ENCODE measurements at places on chromosomes 12 and 14.
A peak's percentile ranks its signal among the peaks of the same experiment; 100 is the strongest.

- no peak overlapping the region for H3K27ac ChIP-seq
- DNase-seq: no peak
- no peaks in the 10 kb centered on the region for H3K27me3 ChIP-seq
- H3K4me1 ChIP-seq: no peaks in the 10 kb centered on the region
- H3K36me3 ChIP-seq: no peaks in the 10 kb centered on the region
Measured at GRCh38 chr12:87827638-87828264, 201.4 kb downstream of the C12orf50 start.

DNA sequence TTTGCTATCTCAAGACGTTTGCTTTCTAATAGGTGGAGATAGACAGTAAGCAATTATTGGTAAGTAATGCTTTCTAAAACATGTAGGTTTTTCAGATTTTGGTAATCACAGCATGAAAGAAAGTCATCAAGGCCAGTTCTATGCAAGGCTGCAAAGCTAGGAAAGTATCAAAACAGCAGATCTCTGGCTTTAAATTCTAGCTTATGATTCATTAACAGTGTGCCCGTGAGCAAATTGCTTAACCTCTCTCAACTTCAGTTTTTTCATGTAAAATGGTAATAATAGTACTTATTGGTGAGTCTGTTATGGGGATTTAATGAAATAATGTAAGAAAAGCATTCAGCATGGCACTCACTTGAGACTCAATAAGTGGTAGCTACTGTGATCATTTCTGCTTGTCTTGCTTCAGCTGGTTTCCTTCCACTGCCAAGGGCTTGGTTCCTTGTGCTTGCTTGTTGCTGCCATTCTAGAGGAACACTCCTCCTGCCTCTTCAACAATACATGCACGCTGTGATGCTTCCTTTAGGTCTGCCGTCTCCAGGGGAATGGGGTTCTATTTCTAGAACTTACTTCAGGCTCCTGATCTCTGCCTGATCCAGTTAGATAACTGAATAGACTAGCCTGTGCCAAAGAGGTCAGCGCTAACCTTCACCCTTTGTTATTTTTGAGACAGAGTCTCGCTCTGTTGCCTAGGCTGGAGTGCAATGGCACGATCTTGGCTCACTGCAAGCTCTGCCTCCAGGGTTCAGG is 88.4 kb downstream of the CAND1 start:
- DNase-seq: no peak
- H3K4me1 ChIP-seq: no peaks in the 10 kb centered on the region
- no peaks in the 10 kb centered on the region for H3K27me3 ChIP-seq
- no peak overlapping the region for H3K27ac ChIP-seq

DNA sequence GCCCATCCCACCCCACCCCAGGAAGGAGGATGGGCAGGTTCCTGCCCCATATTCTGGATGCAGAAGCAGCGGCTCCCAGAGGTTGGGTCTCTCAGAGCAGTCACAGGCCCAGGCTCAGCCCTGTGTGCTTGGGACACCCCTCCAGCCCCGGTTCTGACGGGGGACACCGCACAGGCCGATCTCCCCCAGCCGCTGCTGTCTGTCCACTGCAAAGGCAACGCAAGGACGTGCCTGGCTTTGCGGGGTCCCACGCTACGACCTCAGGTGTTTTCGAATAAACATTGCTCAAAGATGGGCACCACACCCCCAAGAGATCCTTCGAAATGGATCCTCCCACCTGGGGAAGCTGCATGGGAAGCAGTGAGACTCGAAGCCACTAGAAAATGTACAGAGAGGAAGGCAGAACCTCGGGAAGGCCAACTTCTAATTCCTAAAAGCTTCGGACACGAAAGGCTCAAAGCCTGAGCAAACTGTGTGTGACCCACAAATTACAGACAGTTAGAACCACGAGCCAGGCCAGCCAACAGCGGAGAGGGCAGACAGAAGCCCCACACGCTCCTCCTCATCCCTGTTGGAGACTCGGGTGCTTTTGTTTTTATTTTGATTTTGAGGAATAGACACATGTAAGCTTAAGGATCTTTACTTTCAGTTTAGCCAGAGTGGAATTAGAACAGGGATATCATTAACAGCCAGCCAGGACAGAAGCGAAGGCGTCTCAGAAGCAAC is 10.8 kb downstream of the C14orf180 start:
- H3K27ac ChIP-seq: no peak overlapping the region
- no peaks in the 10 kb centered on the region for H3K4me1 ChIP-seq
- no peak overlapping the region for H3K4me3 ChIP-seq
- H3K27me3 ChIP-seq: peaks cover 13% of the 10 kb centered on the region
- no peak for DNase-seq

DNA sequence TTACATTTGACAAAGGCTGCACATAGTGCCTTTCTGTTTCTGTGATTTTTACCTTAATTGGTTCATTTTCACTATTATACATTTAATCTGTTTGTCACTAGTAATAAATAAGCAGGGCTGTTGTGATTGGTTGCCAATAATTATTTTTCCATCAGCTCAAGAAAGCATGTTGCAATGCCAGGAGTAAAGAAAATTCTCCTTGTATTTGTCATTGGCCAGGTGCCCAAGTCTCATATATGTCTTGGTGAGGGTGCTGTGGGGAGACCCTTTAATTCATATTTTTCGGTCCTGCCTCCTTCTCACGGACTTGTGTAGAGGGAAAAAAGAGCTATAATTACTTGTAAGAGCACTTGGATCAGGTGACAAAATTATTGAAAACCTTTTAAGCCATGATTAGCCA is 108.0 kb downstream of the KITLG start:
- no peak overlapping the region for H3K4me3 ChIP-seq
- H3K27ac ChIP-seq: no peak overlapping the region
- no peaks in the 10 kb centered on the region for H3K4me1 ChIP-seq
- no peaks in the 10 kb centered on the region for H3K36me3 ChIP-seq
- DNase-seq: no peak

DNA sequence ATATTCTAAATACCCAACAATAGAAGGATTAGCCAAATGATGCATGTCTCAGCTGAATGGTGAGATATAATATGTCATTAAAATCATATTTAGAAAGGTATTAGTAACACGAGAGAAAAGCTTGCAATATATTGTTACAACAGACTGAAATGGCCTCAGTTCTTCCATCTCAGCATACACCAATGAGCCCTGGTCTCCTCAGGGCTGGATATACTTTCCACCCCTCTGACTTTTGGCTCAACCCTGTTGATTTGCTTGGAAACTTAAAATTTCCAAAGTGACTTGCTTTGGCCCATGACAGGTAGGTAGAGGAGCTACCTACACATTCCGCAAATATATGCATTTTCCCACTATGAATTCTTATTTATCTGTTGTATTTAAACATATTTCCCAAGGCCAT is 908.1 kb upstream of the TMEM132C start:
- no peak for DNase-seq
- no peaks in the 10 kb centered on the region for H3K36me3 ChIP-seq
- no peaks in the 10 kb centered on the region for H3K4me1 ChIP-seq
- H3K27ac ChIP-seq: no peak overlapping the region

GRCh38 chr12:93572712-93573551 is 457 bp downstream of the SOCS2 start:
- H3K27ac ChIP-seq: peak overlapping the region; percentile 89
- DNase-seq: no peak
- H3K27me3 ChIP-seq: no peaks in the 10 kb centered on the region
- peaks cover 30% of the 10 kb centered on the region for H3K36me3 ChIP-seq

- peaks cover 6% of the 10 kb centered on the region for H3K4me1 ChIP-seq
- H3K27me3 ChIP-seq: peaks cover 20% of the 10 kb centered on the region
- no peak for DNase-seq
Measured at GRCh38 chr12:1851151-1851701, 30.9 kb downstream of the LRTM2 start.

DNA sequence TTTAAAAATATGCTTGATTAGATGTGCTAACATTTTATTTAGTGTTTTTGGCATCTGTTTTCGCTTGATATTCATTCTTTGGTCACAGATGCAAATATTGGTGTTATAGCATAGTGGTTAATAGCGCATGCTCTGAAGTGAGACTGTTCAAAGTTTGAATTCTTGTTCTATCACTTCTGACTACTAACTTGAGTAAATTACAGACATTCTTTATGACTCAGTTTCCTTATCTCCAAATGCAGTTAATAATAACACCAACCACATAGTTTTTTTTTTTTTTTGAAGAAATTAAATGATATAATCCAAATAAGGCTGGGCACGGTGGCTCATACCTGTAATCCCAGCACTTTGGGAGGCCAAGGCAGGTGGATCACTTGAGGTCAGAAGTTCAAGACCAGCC is 81.0 kb downstream of the TMX1 start:
- no peak for DNase-seq
- no peak overlapping the region for H3K27ac ChIP-seq
- H3K27me3 ChIP-seq: no peaks in the 10 kb centered on the region
- no peaks in the 10 kb centered on the region for H3K36me3 ChIP-seq
- no peak overlapping the region for H3K4me3 ChIP-seq

- H3K4me1 ChIP-seq: peaks cover 23% of the 10 kb centered on the region
- peak overlapping the region; percentile 55 for H3K4me3 ChIP-seq
- peaks cover 15% of the 10 kb centered on the region for H3K36me3 ChIP-seq
- peak overlapping the region; percentile 99 for H3K27ac ChIP-seq
- peak; percentile 4 for DNase-seq
Measured at GRCh38 chr12:64730588-64730969, 28.6 kb downstream of the GNS start.

GRCh38 chr12:104180374-104180773 is 35.2 kb upstream of the TXNRD1 start:
- H3K4me3 ChIP-seq: no peak overlapping the region
- no peaks in the 10 kb centered on the region for H3K4me1 ChIP-seq
- peaks cover 17% of the 10 kb centered on the region for H3K27me3 ChIP-seq

DNA sequence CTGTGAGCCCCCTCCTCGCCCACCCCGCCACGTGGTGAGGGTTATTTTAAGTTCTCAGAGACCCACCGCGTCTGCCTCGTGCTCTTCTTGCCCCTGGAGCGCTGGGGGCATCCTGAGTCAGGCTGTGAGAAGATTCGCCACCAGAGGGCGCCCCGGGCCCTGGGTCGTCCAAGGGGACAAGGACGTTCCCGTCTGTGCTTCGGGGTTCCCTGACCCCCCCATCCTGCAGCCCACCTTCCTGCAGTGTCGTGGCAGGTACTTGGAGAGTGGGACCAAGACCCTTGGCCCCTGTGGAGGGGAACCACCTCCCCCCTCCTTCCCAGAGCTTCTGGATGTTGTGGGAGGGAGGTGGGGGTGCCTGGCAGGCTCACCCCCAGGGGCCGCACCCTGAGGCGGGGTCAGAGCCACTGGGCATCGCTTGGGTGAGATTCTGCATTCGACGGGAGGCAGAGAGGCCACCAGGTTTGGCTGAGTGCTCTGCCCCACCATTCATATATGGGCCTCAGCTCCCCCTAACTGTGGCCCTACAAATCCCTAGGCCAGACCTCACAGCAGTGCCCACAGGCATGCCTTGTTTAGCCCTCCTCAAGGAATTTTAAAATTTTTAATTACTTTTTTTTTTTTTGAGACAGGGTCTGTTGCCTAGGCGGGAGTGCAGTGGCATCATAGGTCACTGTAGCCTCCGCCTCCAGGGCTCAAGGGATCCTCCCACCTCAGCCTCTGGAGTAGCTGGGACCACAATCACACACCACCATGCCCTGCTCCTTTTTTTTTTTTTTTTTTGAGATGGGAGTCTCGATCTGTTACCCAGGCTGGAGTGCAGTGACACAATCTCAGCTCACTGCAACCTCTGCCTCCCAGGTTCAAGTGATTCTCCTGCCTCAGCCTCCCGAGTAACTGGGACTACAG is 17.0 kb downstream of the RHOF start:
- H3K4me3 ChIP-seq: peak overlapping the region; percentile 36
- peaks cover 80% of the 10 kb centered on the region for H3K36me3 ChIP-seq
- peak; percentile 93 for DNase-seq
- no peaks in the 10 kb centered on the region for H3K27me3 ChIP-seq
- peaks cover 8% of the 10 kb centered on the region for H3K4me1 ChIP-seq

- H3K27ac ChIP-seq: no peak overlapping the region
- no peaks in the 10 kb centered on the region for H3K4me1 ChIP-seq
Measured at GRCh38 chr12:56206452-56207166, 15.1 kb downstream of the RNF41 start.

DNA sequence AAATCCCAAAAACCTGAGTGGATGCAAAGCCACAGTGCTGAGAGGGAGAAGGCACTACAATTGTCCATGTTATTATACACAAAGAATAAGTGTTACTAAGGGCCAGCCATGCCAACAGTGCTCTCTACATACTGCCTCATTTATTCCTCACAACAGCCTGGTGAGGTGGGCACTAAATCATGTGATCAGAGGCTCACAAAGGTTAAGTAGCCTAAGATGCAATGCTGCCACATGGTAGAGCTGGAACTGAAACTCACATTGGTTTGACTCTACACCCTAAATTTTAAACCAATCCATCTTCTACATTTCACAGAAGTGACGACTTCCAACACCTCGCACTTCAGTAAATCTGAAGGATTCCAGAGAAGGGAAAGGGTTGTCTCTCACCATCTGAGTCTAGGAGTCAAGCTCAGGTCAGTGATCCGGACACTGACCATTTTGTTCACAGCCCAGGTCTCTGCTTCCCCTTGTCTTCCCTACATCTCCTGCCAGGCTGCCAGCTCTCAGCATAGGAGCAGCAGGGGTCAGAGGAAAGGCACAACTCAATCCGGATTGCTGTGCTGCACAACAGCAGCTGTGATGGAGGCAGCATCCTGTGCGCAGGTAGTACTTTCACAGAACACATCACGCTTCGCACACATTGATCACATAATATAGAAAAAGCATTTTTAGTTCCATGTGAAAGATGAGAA is 29.6 kb downstream of the NID2 start:
- H3K27ac ChIP-seq: no peak overlapping the region
- H3K27me3 ChIP-seq: peaks cover 36% of the 10 kb centered on the region
- H3K4me3 ChIP-seq: no peak overlapping the region

Measured in effector memory CD8-positive, alpha-beta T cell (primary cell).